ENCODE measurements at places on chromosomes 4 and X.

DNA sequence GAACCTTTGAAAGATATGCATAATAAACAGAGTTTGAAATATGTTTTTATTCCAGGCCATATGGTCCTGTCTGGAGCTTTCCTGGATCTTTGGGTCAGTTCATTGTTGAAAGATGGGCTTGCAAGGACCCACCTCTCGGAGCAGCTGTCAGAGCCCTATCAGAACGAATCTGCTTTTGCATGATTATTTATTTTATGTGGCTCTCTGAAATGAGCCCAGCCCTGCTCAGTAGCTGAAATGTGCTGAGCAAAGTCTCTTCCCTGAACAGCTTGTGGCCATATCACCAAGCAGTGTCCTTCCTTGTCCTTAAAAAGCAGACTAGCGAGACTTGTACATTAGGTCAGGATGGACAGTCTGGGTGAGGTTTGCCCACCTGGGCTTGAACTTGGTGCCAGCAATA, 110.8 kb downstream of the GBA3 start:
- no peak for DNase-seq

DNA sequence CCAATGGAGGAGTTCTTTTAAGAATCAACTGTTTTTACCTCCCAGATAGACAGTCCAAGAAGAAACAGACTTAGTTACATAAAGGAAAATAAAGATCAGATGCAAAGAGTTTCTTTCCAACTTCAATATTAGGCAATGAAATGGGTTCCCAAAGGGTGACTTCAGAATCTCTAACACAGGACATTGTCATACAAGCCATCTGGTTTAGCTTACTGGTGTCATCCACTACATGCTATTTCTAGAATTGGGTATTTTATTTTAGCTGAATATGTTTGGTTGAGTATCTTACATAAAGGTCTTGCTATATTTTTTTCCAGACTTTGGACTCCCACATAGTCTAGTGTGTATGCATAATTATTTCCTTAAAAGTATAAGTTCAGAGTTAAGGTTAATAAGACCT, 162.1 kb upstream of the SLC7A11 start:
- DNase-seq, result no peak

DNA sequence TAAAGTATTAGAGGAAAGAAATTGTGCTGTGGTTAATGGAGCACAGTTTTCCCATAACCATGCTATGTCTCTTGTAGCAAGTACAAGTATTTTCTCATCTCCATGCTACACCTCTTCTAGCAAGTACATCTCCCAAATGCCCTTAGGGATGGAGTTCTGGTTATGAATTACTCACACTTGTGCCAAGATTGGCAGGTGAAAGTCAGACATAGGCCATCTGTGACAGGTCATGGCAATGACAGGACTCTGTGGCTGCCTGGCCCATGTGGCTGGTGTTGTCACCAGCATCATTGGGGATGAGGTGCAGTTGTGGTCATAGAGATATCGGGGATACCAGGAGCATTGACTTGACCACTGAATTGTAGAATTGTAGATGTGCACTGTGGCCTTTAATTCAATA, 310.2 kb downstream of the FAT4 start:
- no peak for DNase-seq

GRCh38 chr4:161704040-161704439, 459.8 kb downstream of the FSTL5 start:
- no peak for DNase-seq

- no peak for DNase-seq
These were observed 242.8 kb downstream of the PPP3CA start for GRCh38 chr4:101104312-101105052.

DNA sequence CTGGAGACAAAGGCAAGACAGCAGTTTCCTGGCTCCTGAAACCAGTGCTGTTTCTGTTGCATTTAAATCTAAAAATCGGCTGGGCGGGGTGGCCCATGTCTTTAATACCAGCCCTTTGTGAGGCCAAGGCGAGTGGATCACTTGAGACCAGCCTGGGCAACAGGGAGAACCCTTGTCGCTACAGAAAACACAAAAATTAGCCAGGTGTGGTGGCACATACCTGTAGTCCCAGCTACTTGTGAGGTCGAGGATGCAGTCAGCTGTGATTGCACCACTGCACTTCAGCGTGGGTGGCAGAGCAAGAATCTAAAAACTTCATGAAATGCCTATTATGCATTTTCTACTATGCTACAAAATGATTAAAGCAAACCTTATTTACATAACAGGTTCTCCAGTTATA, 205.4 kb upstream of the ITM2A start:
- no peak for DNase-seq

DNA sequence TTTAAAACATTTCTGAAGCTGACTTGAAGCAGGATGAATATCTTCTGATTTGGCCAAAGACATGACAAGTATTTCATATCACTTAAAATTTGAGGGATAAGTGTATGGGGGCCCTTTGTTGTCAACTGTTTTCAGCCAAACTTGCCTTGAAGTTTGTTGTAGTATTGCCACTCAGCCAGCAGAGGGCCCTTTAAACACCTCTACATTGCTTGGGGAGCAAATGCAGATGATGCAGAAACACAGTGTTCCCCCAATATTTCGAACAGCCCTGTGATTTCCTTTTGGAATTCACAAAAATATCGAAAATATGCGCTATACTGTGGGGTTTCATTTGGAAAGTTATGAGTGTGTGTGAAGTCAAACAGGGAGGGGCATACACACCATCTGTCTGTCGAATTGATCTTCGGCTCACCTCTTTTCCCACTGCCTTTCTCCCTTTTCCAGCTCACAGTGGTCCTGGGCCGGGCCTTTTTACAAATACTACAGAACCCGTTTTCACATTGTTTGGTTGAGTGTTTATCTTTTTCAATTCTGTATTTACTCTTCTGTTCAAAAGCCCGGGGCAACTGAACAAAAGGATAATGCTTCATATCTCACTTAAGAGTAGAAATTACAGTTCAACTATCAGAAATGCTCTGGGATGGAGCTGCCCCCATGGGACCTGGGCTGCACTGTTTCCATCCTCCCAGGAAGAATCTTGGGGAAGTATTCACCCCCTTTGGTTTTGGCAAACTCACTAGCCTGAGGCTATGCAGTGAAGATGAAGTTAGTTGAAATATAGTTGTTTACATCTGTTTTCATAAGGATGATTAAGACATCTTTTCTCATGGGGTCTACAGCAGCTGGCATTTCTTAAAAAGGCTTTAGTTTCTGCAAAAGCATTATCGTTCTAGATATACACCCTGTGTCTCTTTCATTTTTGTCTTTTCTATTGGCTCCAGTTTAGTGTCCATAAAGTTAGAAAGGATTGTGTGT, 137.6 kb downstream of the EGF start:
- peak; percentile 6 for DNase-seq

DNA sequence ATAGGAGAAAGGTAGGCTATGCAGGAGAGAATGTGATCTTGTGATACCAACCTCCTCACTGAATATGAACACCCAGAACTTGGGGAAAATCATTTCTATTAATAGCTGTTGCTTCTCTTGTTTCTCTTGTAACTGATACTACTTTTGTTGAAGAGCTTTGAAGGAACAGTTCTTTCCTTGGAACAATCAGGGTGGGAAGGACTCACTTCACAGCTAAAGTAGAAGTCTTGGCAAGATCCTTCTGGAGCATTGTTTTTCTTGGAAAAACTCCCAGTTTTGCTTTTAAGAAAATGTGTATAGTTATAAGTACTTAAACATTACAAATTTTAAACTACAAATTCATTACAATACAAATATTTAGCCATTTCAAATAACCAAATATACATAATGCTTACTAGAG, 19.1 kb upstream of the XK start:
- DNase-seq, result no peak
